AML-193 (cell line): ENCODE measurements at places on chromosomes 3 and 15.

DNA sequence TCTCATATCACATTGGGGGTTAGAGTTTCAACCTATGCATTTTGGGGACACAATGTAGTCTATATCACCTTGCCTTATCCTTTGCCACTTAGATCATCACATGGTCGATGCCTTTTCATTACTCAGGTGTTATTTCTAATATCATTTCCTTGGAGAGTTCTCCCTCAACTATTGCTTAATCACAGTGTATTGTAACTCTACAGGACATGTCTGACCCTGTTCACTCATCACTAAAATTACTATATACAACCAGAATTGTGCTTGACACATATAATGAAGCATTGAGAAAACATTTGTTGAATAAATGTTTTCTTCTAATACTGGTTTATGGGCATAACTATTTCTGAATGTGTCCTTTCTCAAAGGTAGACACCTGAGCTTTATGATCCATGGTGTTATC is 207.4 kb downstream of the EPHA6 start:
- no peak for DNase-seq

- no peak for DNase-seq
These were observed 78.7 kb upstream of the TSC22D2 start for GRCh38 chr3:150329408-150329807.

- DNase-seq = no peak
These were observed 203.5 kb upstream of the LINGO1 start for GRCh38 chr15:77836121-77836692.

GRCh38 chr3:69510481-69511030 is 124.7 kb upstream of the FRMD4B start:
- DNase-seq = no peak

DNA sequence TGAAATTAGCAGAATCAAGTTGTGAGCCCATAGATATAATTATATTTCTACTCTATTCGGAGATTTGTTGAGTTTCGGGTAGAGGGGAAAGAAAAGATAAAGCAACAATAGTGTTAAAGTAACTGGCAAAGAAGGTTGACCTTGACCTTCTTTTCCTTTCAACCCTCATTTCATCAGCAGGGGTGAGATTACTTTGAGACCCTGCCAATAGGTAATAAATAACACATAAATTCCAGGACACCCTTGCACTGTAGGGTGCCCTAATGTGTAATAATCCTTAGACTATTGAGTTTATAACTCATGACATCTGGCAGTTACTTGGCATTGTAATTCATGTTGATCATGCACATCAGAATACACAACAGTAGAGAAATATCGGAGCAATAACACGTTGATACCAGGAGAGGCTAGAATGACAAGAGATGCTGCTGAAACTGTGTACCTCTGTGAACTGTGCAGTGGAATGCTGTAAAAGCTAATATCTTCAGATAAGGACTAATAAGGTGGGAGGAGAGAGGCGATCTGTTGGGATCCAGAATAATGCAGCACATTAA is 426.7 kb downstream of the ROBO2 start:
- DNase-seq = no peak

- no peak for DNase-seq
These were observed 181.0 kb downstream of the SI start for GRCh38 chr3:164897342-164897741.

DNA sequence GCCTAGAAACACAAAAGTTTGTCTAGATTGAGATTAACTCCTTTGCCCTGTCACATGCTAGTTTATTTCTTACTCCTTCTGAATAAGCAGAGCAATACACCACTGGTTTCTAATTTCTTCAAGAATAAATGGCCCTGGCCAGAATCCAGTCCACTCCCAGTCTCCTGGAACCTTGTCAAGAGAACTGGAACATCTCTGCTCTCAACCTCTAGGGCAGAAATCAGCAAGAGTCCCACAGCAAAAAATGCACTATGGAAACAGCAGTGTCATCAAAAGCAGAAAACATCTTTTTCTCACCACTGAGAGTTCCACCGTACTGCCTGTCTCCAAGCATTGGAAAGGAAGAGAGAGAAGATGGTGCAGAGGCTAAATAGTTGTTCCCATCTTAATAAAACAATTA is 35.9 kb upstream of the PPP2R3A start:
- no peak for DNase-seq

DNA sequence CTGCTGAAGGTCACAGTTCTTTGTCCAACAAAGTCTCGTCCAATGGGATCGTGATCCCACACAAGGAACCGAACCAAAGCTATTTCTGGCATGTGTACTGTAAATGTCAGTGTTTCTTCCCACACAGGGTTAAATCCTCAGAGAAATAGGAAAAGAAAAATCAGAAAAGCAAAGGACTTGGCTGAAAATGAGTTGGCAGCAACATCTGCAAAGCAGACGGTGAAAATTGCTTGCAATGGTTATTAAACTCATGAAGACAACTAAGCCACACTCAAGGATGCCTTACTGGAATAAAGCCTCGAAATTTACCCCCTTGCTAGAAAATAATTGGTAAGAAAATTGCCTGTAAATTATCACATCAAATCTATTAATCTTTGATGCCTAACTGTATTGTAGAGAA is 195.2 kb upstream of the STRIT1 start:
- DNase-seq = no peak

- no peak for DNase-seq
These were observed 278.1 kb downstream of the ULK4 start for GRCh38 chr3:41683666-41684350.
